ENCODE measurements at places on chromosomes 13 and 19. TPM values are rescaled to one million over a fixed set of nuclear protein-coding genes. Genes with fewer than 3 reads are reported as not detected.

GRCh38 chr13:102452836-102453235 is 51.0 kb upstream of the FGF14 start:
- no peak for DNase-seq

GRCh38 chr13:97366172-97366688 is 67.7 kb upstream of the RAP2A start:
- DNase-seq, result no peak

The NLRP5 gene
- not detected for total RNA-seq

DNA sequence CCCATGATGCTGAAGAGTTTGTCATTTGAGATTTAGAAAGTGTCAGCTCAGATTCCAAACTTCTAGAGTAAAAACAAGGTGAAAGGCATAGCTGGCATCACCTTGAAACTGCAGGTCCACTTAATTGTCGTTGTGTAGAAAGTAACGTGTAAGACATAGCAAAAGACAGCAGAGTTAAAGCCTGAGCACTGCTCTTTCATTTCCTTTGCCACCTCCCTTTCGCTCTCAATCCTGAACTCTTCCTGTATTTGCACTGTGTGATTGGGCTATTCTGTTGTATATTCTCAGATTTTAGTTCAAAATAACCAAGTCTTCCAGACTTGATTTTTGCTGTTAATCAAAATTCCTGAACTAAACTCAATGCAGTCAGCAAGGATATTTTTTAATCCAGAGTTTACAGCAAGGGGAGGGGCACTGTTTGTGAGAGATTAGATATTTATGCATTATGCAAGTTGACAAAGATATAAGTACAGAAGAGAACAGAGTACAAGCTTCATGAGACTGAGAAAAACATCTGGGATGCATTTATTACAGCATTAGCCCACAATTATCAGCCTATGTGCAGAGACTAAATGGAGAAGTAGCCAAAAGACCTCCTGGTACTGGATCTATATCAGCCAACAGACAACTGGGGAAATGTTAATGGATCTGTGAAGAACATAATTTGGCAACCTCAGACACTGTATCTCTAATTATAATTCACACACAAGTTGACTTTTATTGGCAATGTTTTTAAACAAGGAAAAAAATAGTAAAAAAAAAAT is 328.6 kb downstream of the SUCLA2 start:
- DNase-seq, result no peak

DNA sequence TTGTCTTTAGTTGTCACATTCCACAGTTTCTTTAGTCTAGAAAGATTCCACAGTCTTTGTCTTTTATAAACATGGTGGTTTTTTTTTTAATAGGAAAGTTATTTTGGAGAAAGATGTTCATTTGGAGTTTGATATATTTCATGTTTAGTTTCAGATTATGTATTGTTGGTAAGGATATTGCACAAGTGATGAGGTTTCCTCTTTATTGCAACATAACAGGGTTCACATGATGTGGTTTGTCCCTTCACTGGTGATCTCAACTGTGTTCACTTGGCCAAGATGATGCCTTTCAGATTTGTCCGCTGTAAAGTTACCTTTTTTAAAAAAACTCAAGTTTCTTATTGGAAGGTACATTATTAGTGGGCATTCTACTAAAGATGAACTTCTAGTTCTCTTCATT is 3.2 kb downstream of the ZNF230 start:
- DNase-seq, result no peak

DNA sequence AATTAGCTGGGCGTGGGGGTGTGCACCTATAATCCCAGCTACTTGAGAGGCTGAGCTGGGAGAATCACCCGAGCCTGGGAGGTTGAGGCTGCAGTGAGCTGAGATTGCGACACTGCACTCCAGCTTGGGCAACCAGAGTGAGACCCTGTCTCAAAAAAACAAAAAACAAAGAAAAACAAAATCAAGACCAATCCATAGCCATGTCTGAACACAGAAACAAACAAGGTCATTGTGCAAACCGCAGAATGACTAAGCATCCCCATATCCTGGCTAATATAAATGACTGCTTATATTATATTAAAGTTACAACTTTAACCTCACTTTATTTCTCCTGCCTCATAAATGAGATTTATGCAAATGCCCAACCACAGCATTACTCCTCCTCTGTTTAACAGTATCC is 2.3 kb upstream of the LYPD3 start:
- DNase-seq, result no peak

DNA sequence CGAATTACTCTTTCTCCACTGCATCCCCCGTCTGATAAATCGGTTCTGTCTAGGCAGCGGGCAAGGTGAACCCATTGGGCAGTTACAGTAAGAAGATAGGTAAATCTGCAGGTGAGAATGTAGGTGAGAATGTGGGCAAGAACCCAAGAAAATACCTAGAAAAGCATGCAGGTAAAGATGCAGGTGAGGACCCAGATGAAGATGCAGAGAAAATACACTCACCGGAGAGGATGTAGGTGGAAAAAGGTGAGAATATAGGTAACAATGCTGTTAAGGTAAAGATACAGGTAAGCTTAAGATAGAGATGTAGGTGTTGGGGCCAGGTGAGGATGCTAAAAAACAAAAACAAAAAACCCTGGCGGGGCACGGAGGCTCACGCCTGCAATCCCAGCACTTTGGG is 6.3 kb upstream of the TNFSF14 start:
- DNase-seq, result no peak

DNA sequence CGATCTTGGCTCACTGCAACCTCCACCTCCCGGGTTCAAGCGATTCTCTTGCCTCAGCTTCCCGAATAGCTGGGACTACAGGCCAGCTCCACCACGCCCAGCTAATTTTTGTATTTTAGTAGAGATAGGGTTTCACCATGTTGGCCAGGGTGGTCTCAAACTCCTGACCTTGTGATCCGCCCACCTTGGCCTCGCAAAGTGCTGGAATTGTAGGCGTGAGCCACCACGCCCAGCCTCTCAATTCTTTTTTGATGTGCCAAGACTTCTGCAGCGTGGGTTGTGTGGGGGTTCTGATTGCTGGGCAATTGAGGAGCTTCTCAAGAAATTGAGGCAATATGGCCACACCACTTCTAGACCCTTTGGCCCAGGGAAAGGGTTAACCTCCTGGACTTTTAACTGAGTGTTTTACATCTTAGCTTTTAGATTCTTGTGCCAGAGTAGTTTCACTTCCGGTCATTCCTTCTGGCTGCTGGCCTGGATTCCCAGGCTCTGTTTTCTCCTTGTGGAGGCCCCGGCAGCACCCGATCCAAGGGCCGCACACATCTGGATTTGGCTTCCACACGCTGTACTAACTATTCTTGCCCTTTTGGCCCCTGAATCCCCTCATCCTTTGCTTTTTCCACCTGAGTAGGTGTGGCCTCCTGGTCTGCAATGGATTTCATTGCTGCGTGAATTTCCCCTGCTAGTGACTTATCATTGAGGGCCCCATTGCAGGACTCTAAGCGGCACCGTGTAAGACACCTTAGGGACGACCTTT is 14.7 kb downstream of the SMARCA4 start:
- no peak for DNase-seq

The ZNF560 gene
- 0.05 TPM for total RNA-seq

DNA sequence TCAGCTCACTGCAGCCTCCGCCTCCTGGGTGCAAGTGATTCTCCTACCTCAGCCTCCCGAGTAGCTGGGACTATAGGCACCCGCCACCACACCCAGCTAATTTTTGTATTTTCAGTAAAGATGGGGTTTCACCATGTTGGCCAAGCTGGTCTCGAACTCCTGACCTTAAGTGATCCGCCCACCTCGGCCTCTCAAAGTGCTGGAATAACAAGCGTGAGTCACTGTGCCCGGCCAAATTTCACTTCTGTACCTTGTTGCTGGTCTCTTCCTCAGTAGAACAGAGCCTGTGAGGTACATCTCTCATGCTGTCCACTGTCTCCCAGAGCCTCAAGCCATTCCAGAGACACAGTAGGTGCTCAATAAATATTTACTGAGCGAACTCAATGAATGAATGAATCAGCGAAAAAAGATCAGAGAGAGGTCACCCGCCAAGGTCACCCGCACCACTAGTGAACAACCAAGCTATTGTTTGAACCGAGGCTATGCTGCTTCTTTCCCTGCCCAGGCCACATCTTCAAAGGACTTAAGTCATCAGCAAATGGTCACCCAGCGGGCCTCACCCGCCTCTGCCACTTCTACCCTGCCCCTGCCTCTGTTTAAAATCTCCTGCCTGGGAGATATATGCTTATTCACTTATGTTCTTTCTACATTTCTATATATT is 9.3 kb downstream of the TMEM143 start:
- DNase-seq, result peak; percentile 66

DNA sequence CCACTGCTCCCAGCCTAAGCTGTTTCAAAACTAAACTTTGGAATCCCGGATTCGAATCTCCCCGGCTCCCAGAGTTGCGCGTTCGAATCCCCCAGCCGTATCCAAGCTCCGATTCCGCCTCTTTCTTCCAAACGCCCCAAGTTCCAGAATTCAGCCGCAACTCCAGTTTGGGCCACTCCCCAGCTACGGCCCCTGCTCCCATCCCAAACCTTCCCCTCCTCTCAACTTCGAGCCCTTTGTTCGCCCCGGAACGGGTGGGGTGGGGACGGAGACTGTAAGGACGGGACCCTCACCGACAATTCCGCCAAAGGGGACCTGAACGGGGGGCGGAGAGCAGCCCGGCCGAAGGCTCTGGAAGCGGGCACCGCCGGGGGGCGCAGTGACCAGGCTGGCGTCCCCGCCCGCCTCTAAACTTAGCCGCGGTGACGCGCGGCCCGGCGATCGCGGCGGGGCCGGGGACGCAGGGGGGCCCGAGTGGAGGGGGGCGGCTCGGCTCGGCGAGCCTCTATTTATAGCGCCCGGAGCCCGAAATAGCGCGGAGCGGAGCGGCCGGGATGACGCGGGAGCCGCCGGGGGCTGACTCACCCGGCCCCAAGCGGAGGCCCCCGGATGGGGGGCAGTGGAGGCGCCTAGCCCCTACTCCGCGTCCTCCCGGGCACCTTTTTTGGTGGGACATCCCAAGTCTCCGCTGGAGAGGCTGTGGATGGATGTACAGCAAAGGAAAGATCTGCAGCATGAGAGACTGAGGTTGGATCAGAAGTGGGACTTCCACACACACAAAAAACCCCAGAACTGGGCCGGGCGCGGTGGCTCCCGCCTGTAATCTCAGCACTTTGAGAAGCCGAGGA is 4.9 kb upstream of the ERCC1 start:
- DNase-seq, result peak; percentile 51

The MISP3 gene
- total RNA-seq, result 0.81 TPM

The SHKBP1 gene
- total RNA-seq, result 44.1 TPM

- peak; percentile 41 for DNase-seq
Observed at GRCh38 chr13:77986713-77987112, 68.1 kb upstream of the EDNRB start.

DNA sequence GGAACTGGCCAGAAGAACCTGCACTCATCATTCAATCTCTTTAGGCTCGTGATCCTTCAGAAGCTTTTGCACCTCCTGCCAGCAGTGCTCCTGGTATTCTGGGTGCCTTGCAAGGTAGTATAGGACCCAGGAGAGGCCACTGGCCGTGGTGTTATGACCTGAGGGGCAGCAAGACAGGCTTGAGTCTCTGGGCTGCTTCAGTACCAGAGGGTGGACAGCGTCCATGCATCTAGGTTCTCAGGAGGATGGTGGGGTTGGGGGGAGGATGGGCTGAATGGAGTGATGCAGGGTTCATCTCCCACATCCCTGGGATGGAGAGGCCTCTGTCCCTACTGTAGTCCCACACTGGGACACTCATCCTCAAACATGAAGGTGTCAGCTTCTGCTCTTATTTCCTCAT is 41.1 kb downstream of the OR10H4 start:
- DNase-seq, result no peak

- no peak for DNase-seq
Observed at GRCh38 chr13:108964606-108965005, 335.2 kb downstream of the MYO16 start.

The KLK11 gene
- total RNA-seq, result not detected

The KLK8 gene
- not detected for total RNA-seq

DNA sequence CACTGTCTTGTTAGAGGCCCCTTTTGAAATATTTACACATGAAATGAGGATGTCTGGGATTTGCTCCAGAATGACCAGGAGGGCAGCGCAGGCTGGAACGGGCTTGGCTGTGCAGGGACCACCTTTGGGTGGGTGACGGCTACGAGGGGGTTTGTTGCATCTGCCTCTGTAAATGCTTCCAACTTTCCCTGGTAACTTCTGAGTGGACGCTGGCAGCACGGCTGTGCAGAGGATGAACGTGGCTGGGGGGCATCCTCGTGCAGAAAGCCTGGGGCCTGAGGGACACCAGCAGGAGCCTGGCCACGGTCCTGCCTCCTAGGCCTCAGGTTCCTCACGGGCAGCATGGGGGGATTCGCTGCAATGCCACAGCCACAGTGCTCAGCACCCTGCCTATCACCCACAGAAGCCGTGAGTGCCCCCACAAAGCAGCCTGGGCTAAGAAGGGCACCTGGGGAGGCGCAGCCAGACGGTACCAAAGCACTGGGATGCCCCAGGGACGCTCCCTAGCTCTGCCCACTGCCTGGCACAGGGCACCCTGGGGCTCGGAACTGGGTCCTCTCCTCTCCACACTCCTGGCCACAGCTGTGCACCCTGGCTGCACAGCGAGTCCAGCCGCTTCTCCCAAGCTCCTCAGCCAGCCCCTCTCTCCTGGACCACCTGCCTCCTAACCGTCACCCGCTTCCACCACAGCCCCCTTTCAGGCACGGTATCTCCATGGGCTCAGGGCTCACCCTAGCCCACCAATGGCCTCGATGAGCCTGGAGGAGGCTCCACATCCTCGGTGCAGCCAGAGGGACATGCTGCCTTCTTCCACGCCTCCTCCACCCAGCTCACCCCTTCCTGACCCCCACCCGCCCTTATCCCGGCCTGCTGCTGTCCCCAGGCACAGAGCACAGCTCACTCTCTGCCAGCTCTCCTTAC is 44.5 kb downstream of the MLLT1 start:
- DNase-seq, result no peak

DNA sequence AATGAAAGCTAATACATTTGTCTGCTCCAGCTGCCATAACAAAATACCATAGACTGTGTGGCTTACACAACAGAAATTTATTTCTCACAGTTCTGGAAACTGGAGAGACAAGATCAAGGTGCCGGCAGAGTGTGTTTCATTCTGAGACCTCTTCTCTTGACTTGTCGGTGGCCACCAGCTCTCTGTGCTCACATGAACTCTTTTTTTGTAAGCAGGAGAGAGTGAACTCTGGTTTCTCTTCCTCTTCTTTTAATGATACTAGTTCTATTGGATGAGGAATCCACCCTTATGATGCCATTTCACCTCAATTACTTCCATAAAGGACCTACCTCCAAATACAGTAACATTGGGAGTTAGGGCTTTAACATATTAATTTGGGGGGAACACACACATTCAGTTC is 11.7 kb downstream of the KCTD12 start:
- DNase-seq, result no peak

GRCh38 chr13:24202215-24202614 is 41.7 kb downstream of the SPATA13 start:
- DNase-seq, result no peak

- DNase-seq, result no peak
Observed at GRCh38 chr13:31151837-31152236, 9.9 kb downstream of the HSPH1 start.

The ZGLP1 gene
- 2.1 TPM for total RNA-seq
